Fibroblast of skin of left quadriceps (primary cell): ENCODE measurements at places on chromosomes 6 and 20.

DNA sequence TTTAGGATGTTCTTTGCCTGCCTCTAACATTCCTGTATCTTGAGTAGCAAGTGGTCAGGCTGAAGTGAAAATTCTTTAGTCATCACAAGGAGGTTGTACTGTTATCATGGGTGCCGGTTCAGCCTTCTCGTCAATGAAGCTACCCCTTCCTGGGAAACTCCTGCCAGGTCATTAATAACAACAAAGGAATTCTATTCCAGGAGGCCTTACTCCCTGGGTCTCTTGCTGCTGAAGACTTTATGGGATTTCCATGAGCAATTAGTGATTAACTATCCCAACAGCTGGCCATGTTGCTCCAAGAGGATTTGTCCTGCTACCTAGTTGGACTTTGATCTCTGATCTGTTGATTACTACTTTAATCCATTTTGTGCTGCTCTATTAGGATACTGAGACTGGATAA is 62.7 kb upstream of the ELOVL5 start:
- no peak for DNase-seq

GRCh38 chr6:28333599-28334018 is 2.3 kb downstream of the ZSCAN31 start:
- DNase-seq = no peak

GRCh38 chr20:13822459-13822858 is 37.6 kb downstream of the NDUFAF5 start:
- DNase-seq = no peak

GRCh38 chr6:82785206-82785605 is 280.4 kb downstream of the UBE3D start:
- DNase-seq = no peak

- no peak for DNase-seq
Observed at GRCh38 chr6:118559659-118560058, 11.6 kb downstream of the PLN start.

- no peak for DNase-seq
Observed at GRCh38 chr6:41596096-41596685, 42.1 kb upstream of the MDFI start.

DNA sequence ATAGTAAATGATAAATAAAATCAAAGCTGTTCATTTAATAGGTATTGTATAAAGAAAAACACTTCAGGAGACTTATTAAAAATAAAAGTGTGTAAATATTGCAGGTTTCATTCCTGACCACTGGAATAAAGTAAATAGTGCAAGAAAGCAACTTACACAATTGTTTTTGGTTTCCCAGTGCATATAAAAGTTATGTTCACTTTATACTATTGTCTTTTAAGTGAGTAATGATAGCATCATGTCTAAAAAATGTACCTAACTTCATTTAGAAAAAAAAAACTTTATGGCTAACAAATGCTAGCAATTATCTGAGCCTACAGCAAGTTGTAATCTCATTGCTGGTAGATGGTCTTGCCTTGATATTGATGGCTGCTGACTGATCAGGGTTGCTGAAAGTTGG is 726.6 kb upstream of the POU3F2 start:
- no peak for DNase-seq

- no peak for DNase-seq
Observed at GRCh38 chr20:667351-668034, 8.1 kb downstream of the SCRT2 start.
